C1 segment of cervical spinal cord (tissue), 14 donors: ENCODE measurements at places on chromosomes 11 and 22.
A peak's percentile ranks its signal among the peaks of the same experiment; 100 is the strongest.

- no peak for DNase-seq
These were observed 32.3 kb upstream of the POU2AF2 start for GRCh38 chr11:111213256-111213655.

- no peak for DNase-seq
These were observed 56.3 kb upstream of the TNRC6B start for GRCh38 chr22:40121461-40121860.

GRCh38 chr11:62546929-62547625 is 471 bp upstream of the AHNAK start:
- no peak for DNase-seq

GRCh38 chr22:38753948-38754750 is 1.6 kb downstream of the SUN2 start:
- DNase-seq: no peak

DNA sequence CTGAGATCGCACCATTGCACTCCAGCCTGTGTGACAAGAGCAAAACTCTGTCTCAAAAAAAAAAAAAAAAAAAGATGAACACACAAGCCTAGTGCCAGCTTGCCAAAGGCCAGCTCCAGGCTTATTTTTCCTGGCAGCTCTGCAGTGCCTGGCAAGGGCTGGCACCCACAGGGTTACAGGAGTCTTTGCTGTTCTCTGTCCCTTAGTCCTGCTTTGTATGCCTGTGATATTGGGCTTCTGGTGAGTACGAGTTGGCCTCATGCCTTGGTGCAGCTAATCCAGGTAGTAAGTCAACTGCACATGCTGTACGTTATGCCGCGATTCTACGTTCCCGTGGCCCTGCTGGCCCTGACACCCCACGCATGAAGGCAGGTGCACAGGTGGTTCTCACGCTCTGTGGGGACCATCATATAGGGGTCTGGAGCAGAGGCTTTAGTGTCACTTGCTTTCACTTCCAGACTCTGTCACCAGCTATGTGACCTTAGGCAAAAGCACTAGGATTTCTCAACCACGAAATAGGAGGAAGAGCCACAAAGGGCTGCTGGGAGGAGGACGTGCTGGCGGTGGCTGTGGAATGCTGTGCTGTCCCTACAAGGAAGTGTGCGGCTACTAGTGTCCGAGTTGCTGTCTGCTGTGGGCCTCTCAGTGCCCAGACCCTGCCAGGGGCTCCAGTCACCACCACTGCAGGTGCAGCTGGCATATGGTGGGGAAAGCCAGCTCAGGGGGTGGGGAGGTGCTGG is 21.4 kb upstream of the RASL10A start:
- peak; percentile 79 for DNase-seq
